NCI-H146 (cell line): ENCODE measurements at places on chromosomes 2 and 18.

DNA sequence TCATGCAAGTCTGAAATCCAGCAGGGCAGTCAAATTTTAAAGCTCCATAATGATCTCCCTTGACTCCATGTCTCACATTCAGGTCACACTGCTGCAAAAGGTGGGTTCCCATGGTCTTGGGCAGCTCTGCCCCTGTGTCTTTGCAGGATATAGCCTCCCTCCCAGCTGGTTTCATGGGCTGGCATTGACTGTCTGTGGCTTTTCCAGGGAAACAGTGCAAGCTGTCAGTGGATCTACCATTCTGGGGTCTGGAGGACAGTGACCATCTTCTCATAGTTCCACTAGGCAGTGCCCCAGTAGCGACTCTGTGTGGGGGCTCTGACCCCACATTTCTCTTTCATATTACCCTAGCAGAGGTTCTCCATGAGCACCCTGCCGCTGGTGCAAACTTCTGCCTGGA, 220.6 kb upstream of the COPS8 start:
- no peak for DNase-seq

- DNase-seq, result no peak
These were observed 142.2 kb downstream of the EPHA4 start for GRCh38 chr2:221429741-221430491.

DNA sequence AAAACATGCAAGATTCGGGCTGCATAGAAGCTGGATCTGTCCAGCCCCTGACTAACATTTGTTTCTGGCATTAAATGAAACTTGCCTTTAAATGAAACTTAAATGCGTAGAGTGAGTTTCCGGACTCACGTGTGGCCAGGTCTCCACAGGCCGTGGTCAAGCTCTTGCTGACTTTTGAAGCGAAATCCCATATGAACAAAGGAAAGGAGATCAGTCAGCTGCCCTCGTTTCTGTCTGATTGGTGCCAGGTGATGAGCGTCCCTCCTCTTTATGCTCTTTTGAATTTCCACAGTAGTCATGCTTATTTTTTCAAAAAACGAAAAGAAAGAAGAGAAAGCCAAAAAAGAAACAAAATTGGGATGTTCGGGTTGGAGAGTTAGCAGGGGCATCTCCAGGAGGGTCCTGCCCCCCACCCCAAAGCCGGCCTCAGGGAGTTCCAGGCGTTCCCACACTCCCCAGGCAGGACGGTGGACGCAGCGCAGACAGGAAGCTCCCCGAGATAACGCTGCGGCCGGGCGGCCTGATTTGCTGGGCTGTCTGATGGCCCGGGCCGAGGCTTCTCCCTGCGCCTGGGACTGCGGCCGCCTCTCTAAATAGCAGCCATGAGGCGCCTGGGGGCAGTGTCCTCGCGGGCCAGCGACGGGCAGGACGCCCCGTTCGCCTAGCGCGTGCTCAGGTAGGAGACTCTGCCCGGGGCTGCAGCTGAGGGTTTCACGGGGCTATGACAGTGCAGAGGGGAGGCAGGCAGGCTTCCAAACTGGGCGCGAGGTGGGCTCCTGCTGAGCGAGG, at the start of gene COLEC11:
TSS of gene COLEC11 (plus strand) at position 620 of the 789 bp plus-strand sequence. CDS start 9,229 bp downstream, outside the sequence.
- DNase-seq, result no peak

GRCh38 chr2:156512451-156512850, 76.3 kb downstream of the GPD2 start:
- DNase-seq, result no peak

DNA sequence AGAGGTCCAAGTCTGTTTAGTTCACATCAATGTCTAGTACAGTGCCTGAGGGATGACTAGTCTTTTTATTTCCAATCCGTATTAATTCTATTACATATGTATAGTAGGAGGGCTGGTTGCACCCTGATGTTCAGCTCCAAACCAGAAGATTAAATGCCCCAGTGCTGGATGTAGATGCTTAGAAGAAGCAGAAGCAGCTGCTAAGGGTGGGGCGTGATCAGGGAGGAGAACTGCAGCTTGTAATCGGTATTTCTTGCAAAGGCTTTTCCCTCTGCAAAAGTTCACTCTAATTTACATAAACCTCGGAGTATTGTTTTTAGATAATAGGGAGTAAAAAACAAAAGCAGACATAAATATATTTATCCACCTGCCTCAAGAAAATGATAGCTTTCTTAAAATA, 145.3 kb upstream of the ITGA4 start:
- DNase-seq, result no peak
